ENCODE measurements at places on chromosomes 6 and 20. TPM values are rescaled to one million over a fixed set of nuclear protein-coding genes. Genes with fewer than 3 reads are reported as not detected.

The TOX2 gene
- total RNA-seq: 2.0 TPM

The LINC00237 gene
- not detected for total RNA-seq

The CTAGE9 gene
- not detected for total RNA-seq

The ECT2L gene
- not detected for total RNA-seq

The COL12A1 gene
- 10.9 TPM for total RNA-seq

The TINAG gene
- 95.8 TPM for total RNA-seq

The CST5 gene
- total RNA-seq: not detected

The NCOA7 gene
- total RNA-seq: 25.6 TPM

The EMILIN3 gene
- 0.66 TPM for total RNA-seq

The GRIK2 gene
- not detected for total RNA-seq

The TRDN gene
- not detected for total RNA-seq

The BLCAP gene
- 121 TPM for total RNA-seq

The AGER gene
- 2.8 TPM for total RNA-seq

The PKIB gene
- total RNA-seq: 35.3 TPM
